ENCODE measurements at places on chromosomes 11 and 22.

- no peak for DNase-seq
Observed at GRCh38 chr22:25067851-25068421, 115.4 kb downstream of the KIAA1671 start.

DNA sequence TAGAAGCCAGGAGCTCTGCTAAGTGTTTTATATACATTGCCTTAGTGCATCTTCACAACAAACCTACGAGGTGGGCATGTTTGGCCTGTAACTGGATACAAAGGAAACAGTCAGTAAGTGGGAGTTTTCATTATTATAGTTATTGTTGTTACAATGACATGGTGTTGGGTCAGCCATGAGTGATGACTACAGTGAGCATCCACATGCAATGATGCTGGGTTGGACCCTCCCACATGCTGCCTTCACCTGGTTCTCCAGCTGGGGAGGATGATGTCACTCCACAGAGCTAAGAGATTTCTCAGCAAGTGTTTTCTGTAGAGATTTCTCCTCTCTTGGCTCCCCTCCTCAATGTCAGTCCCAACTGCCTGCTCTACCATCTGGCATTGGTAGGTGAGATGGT, 59.3 kb downstream of the EHF start:
- DNase-seq = no peak

DNA sequence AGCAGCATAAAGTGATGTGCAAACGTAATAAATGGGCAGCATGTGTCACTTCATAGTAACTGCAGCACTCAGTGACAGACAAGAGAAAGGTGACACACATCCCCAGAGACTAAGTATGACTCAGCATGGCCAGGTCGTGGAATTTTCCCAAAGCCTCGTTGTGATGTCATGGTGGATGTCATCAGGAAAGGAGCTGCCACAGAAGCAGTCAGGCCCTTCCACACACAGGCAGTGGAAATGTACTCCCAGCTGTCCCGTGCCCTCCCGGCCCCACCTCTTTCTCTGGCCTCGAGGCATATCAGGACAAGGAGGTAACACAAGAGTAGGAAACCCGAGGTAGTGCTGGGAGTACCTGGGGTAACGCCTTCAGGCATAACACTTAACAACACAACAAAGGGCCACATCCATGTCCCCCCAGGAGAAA, 8.1 kb downstream of the PC start:
- DNase-seq = no peak

DNA sequence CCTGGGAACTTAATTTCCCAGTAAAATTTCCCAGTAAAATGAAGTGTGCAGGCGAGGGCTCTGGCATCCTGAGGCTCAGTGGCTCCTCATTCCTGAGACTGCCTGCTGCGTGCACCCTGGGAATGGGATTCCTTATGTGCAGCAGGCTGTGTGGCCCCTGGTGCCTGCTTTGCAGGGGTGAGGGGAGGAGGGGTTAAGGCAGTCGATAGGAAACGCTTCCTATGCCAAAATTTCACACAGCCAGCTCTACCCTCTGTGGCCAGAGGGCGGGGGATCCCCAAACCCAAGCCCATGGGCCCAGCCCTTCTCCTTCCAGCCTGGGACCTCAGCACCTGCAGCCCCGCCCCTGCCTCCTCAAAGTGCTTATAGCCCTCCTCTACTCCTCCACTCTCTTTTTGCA, 12.1 kb upstream of the BAIAP2L2 start:
- DNase-seq = no peak

DNA sequence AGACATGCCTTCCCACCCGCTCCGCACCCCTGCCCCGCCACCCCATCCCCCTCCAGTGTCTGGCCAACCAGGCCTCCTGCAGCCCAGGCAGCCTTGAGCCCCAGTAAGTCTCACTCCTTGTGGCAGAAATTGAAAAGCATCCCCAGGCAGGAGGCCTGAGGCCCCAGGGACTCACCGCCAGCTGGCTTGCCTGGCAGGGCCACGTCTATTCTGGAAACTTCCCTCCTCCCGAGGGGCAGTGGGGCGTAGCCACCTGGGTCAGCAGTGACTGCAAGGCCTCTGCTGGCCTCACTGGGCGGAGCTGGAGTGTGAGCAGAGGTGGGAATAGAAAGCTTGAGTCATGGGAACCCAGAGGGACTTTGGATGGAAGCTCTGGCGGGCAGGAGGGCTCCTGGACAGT, 26.3 kb downstream of the ANO1 start:
- DNase-seq = no peak

DNA sequence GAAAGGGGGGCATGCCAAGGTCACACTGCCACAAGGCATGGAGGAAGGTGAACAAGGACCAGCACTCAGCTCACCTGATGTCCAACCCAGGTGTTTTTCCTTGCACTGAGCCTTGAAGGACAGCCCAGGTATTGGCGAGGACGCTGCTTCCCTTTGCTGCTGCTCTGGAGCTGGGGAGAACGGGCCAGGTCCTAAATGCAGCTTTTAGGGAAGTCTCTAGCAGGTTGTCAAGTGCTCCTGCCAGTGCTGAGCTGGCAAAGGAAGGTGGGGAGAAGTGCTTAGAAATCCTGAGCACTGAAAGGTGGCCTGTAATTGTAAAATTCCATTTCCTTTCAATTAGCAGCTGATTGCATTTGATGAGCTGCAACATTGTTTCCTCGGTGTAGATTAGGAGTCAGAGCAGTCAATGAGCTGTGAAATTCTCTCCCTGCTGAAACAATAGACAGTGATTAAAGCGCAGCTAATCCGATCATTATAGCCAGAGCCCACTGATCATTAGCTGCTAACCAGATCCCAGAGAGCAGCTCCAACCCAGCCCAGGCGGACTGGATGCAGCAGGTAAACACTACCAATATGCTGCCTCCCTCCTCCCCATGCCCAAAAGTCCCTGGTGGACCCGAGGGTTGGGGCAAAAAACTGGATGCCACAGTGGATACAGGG, 507.6 kb downstream of the INSC start:
- DNase-seq = no peak

DNA sequence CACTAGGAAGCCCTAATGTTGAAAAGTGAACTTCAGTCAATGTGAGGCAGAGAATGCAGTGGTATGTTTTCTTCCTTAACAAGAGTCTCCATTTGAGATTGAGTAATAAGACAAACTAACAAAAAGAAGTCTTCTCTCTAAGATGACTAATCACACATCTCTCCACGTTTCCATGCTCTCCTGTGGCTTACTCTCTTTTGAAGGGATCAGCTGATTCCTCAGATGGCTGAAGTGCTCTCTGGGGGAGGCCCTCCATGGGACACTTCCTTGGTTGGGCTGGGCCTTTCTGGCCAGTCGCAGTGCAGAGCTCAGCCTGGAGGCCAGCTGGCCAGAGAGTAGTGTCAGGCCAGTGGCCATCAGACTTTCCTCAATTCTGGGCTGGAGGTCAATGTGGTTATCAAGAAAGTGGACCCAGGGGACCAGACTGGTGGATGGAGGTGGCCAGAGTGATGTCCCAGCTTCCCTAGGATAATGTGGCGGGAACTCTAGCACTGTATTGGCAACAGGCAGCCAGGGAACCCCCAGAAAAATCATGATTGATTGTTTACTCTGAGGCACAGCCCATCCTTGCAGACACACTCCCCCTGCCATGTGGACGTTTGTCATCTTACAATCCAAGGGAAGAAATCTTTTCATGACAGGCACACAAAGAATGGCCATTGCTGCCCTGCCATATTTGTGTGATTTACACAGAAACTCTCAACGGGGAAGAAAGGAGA, 14.5 kb downstream of the CSRP3 start:
- DNase-seq = no peak

DNA sequence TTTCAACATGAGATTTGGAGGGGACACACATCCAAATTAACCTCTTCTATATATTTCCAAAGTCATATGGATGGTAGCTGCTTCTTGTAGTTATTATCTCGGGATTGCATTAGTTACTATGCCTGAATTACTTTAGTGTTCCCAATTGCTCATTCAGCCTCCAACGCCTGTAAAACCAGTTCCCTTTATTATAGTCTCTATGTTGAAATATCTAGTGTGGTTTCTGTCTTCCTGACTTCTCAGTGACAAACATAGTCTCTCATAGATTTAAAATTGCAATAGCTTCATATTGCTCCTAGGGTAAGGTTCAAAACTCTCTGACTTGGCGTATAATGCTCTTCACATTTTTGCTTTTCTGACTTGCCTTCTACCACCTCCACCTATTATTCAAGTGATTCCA, 366.4 kb downstream of the CASP12 start:
- no peak for DNase-seq

DNA sequence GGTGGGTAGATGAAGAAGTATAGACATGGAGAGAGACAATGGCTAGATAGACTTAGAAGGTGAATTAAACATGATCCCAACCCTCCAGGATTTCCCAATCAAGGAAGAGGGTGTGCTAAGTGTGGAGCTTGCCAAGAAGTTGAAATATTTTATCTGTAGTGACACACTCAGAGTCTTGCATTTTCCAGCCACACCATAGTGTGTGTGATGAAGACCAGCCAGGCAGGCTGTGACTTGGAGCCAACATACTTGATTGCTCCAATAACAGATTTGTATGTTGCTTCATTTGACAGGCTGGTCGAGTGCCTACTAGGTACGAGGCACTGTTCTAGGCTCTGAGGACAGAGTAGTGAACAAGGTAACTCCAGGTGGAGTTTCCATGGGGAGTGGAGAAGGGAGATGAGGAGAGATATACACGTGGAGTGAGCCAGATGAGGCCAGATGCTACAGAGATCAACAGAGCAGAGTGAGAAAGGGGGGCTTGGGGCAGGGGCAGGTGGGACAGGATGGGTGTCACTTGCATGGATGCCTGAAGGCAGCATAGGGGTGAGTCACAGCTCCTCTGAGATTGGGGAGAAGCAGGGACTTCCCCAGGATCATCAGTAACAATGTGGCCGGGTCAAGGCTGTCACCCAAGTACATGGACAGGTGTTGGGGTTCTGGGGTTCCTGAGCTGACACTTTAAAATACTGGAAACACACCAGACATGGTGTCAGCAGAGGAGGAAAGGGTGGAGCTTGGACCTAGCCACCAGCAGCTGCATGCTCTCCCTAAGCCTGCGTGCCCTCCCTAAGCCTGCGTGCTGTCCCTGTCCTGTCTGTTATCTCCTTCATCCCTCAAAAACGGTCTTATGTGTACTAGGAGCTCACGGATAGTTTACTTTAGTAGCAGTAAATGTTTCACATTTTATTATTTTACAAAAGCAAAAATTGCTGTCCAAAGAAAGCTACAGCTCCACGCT, 23.6 kb downstream of the PDGFB start:
- no peak for DNase-seq

GRCh38 chr22:29457730-29458129, 19.3 kb downstream of the RFPL1 start:
- DNase-seq = peak; percentile 64

DNA sequence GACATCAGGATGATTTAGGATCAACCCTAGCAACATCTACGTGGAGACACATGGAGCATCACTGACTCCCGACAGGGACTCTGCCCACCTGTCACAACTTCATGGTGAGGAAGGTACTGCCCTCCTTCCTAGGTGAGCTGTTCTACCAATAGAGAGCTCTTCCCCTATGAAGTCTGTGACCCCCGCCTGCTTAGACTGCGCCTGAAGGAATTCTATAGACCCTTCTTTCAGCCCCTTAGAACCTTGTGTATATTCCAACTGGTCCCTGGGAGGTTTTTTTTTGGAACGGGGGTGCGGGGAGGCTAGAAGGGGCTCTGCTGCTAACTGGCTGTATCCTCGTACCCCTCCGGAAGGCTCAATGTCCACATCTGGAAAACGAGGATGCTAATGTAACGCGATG, 566 bp downstream of the INTS4 start:
- no peak for DNase-seq

- no peak for DNase-seq
Observed at GRCh38 chr22:27213766-27214581, 556.6 kb downstream of the MIAT start.

GRCh38 chr11:113705871-113706655, at the start of gene TMPRSS5:
TMPRSS5 (minus strand) TSS chr11:113706308; CDS start chr11:113706224, 84 bp downstream.
- no peak for DNase-seq

DNA sequence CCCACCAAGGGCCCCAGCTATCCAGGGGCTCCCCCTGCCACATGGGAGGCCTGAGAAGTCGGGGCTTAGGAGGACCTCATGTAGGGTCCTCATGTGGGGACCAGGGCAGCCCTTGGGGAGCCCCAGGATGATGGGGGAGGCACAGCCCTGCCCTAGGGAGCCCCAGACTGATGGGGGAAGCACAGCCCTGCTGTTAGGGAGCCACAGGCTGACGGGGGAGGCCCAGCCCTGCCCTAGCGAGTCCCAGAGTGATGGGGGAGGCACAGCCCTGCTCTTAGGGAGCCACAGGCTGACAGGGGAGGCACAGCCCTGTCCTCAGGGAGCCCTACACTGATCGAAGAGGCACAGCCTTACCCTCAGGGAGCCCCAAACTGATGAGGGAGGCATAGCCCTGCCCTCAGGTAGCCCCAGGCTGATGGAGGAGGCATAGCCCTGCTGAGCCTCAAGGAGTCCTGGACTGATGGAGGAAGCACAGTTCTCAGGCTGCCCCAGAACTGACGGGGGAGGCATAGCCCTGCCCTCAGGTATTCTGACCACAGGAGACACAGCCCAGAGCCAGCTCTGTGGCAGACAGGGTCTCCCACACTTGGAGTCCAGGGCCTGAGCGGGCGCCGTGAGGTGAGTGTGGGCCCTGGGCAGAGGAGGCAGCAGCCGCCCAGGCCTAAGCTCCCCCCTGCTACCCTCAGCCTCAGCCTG, 10.8 kb downstream of the PRR33 start:
- DNase-seq = no peak

GRCh38 chr11:80562523-80563125, 1121.8 kb upstream of the TENM4 start:
- DNase-seq = no peak

GRCh38 chr11:61949169-61950034, 749 bp upstream of the BEST1 start:
- no peak for DNase-seq

DNA sequence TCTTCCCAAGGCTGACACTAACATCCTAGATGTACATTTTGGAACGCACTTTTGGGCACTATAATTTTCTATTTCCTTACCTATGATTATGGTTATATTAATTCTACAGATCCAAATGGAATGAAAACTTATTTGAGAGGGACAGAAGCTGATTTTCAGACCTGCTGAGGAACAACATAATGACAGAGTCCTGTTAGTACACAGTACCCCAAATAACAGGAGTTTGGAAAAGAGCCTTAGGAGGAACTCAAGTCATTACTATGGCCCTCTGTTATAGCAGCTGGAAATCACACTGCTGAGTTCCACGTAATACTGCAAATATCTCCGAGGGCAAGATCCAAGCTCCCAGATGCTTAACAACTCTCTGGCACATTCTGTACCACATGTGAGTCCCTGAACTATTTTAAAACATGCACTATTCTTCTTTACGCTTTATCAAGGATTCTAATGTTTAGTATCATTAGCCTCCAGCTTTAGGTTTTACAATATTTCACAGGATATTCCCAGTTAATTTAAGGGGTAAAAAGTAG, 1027.7 kb upstream of the CCDC90B start:
- no peak for DNase-seq
